ENCODE measurements at places on chromosomes 12 and 14. TPM values are rescaled to one million over a fixed set of nuclear protein-coding genes. Genes with fewer than 3 reads are reported as not detected.

DNA sequence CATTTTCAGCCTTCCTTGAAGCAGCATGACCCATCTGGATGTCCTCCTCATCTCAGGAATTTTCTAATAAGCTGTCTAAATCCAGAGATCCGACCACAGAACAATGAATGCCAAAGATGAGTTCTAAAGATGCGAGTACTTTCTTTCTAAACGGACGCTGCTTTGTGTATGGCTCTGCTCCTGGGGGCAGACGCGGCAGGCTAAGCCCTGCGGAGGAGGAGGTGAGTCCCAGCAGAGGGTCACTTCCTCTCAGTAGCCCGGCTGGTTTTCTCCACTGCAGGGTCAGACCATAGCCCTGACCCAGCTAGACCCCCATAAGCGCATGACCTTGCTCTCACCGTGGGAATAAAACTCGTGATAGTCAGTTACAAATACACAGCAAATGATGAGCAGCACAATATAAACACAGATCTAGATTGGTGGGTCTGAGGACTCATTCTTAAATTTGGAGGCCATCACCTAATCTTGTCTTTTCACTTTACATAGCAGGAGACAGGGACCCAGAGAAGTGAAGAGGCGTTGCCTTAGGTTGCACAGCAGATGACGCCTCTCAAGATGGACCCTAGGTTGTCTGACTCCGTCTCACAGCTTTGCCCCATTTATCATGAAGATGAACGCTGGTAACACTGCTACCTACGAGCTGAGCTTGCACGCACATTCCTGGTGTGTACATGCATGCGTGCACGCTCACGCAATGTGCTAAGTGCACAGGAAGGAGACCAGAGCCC, 16.6 kb downstream of the SSH1 start:
- H3K27me3 ChIP-seq, result peaks cover 3% of the 10 kb centered on the region
- no peak overlapping the region for H3K27ac ChIP-seq
- H3K4me1 ChIP-seq, result peaks cover 29% of the 10 kb centered on the region
- no peak for DNase-seq
- H3K36me3 ChIP-seq, result peaks cover 19% of the 10 kb centered on the region
- H3K4me3 ChIP-seq, result no peak overlapping the region

GRCh38 chr12:108043750-108044533, 85.1 kb upstream of the WSCD2 start:
- no peak for DNase-seq
- H3K36me3 ChIP-seq, result peaks cover 5% of the 10 kb centered on the region
- no peaks in the 10 kb centered on the region for H3K4me1 ChIP-seq
- no peak overlapping the region for H3K27ac ChIP-seq

The KRT77 gene
- total RNA-seq, result not detected

- H3K36me3 ChIP-seq, result no peaks in the 10 kb centered on the region
- H3K27ac ChIP-seq, result no peak overlapping the region
- peaks cover 14% of the 10 kb centered on the region for H3K4me1 ChIP-seq
- no peak for DNase-seq
- no peak overlapping the region for H3K4me3 ChIP-seq
- H3K27me3 ChIP-seq, result peaks cover 2% of the 10 kb centered on the region
Measured at GRCh38 chr14:66099451-66099850, 386.7 kb upstream of the CCDC196 start.

DNA sequence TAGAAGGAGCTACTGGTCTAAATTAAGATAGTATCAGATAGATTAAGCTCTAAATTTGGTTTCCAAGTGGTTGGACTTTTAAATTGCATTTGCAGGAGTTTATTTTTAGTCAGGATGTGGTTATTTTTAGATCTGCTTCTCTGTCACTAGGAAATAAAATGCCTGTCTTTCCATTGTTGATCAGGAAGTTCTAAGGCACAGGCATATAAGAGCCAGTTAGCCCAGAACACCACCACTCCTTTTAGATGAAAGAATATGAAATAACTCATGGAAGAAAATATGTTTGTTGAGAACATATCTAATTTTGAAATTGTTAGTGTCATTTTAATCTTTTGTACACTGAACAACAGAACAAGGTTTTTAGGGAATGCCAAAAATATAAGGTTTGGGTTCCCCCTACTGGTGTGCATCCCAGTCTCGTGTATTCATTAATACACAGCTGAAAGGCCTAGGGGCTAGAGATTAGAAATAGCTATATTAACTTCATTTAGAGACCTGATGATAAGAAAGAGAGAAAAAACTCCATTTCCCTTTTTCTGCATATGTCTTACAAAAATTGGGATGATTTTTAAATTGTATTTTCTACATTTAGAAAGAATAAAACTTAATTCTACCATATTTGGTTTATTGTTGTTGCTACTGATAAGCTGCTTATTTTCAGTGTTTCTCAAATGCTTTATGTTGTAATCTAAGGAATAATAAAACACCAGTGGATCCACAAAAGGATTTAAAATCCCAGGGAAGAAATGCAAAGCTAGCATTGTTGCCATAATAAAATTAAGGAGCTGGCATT, 67.2 kb downstream of the RIC8B start:
- DNase-seq, result peak; percentile 26
- H3K4me3 ChIP-seq, result no peak overlapping the region
- no peak overlapping the region for H3K27ac ChIP-seq
- no peaks in the 10 kb centered on the region for H3K27me3 ChIP-seq

DNA sequence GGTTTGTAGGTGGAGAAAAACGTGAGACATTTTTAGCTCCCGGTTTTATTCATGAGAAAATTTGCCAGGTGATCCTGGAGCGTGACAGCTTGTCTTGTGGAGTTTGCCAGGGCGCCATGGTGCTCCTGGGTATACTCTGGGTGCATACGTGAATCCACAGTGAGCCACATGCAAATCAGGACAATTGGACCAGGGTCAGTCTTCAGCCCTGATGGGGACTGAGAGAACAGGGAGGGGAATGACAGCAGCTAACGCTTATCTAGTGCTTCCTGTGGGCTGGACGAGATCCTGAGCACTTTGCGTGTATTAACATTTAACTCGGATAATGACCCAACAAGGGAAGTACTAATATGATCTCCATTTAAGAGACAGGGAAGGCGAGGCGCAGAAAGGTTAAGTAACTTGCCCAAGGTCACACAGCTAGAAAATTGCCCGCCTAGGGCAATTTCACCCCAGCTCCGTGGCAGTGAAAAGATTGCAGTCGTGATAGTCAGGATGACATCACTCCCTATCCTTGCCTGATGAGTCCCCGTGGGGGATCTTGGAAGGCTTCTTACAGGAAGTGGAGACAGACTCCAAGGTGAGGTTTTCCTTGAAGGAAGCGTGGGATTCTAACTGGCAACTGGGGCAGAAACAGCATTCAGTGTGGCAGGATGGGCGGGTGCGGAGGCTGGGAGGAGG, 118.4 kb upstream of the NCOR2 start:
- DNase-seq, result no peak
- peaks cover 7% of the 10 kb centered on the region for H3K36me3 ChIP-seq
- peaks cover 14% of the 10 kb centered on the region for H3K27me3 ChIP-seq
- peak overlapping the region; percentile 21 for H3K4me3 ChIP-seq
- H3K27ac ChIP-seq, result peak overlapping the region; percentile 35
- H3K4me1 ChIP-seq, result peaks cover 46% of the 10 kb centered on the region

- no peaks in the 10 kb centered on the region for H3K4me1 ChIP-seq
- no peak overlapping the region for H3K4me3 ChIP-seq
- peaks cover 2% of the 10 kb centered on the region for H3K27me3 ChIP-seq
Measured at GRCh38 chr12:100460702-100461101, 13.0 kb upstream of the NR1H4 start.

Data from glutamatergic neuron (in vitro differentiated cells).